ENCODE measurements at places on chromosomes 5 and 9.

DNA sequence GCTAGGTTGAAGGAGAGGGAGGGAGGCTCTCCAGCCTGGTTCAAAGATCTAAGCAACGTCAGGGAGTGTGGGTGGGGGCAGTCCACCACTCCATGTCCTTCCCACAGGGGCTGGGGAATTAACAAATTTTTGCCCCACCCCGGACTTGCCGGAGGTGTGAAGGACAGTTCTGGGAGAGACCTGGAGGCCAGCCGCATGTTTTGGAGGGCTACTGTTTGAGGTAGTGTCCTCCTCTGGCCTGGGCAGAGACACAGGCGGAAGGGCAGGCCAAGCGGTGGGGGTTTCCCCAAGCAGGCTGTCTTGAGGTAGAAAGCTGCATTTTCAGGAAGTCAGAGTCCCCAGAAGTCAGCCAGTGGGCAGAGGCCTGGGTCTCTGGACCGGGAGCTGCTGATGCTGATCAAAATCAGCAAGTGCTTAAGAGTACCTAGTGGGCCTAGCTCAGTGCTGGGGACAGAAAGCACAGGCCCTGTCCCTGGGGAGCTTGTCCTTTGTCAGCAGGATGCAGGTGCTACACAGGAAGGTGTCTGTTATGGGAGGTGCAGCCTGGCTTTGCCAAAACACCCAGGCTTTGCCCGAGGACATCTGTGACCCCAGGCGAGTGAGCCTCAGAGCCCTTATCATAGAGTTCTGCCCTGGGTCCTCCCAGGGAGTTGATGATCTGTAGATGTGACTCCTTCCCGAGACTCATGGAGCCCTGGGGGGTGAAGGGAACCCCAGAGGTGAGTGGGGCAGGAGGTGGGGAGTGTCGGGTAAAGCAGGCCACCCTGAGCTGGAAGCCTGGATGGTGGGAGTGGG is 18.5 kb downstream of the JADE2 start:
- DNase-seq: no peak

DNA sequence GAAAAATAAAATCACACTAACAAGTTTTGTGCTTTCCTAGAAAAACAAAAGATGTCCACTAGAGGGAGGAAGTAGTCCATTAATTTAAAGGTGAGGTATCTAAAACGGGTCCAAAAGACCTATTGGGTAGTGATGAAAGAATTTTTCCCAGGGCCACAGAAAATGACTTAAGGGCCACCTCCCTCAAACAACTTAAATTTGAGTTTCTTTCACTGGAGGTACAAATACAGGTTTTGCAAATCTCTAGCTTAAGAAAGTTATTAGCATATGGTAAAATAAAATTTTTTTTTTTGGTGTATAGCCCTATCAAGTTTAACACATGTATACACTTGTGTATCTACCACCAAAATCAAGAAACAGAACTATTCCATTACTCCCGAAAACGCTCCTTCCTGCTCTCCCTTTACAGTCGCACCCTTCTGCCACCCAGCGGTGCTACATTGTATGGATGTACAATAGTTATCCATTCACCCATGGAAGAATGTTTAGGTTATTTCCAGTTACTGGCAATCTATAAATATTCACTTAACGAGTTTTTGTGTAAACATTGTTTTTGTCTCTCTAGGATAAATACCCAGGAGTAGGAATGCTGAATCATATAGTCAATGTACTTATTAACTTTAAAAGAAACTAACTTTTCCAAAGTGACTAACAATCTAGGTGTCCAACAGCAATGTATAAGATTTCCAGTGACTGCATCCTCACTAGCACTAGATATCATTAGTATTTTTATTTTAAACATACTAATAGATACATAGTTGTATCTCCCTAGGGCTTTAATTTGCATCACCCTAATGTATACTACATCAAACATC is 21.9 kb downstream of the DEPDC1B start:
- no peak for DNase-seq

DNA sequence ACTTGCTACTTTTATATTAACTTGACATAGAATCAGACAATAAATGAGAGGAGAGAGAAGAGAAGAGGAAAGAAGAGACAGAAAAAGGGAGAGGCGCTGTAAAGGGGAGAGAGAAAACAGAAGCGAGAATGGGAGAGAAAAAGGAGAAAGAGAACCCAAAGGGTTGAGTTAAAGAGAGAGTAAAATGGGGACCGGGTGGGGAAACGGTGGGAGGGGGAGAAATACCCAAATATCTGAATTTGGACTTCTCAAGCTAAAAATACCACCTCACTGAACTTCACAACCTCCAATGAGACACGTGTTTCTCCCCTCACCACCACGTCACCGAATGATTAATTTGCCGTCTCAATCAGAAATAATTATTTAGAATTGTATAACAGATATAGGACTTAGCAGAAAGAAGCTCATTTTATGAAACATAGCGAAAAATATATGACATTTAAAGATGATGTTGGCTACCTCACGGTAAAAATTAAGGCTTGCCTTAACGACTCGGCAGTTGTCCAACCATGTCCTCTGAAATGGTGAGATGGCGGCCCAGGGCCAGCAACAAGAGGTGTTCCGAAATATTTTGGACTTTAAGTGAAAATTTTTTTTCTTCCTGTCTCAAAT is 204.1 kb downstream of the MEF2C start:
- DNase-seq: no peak

DNA sequence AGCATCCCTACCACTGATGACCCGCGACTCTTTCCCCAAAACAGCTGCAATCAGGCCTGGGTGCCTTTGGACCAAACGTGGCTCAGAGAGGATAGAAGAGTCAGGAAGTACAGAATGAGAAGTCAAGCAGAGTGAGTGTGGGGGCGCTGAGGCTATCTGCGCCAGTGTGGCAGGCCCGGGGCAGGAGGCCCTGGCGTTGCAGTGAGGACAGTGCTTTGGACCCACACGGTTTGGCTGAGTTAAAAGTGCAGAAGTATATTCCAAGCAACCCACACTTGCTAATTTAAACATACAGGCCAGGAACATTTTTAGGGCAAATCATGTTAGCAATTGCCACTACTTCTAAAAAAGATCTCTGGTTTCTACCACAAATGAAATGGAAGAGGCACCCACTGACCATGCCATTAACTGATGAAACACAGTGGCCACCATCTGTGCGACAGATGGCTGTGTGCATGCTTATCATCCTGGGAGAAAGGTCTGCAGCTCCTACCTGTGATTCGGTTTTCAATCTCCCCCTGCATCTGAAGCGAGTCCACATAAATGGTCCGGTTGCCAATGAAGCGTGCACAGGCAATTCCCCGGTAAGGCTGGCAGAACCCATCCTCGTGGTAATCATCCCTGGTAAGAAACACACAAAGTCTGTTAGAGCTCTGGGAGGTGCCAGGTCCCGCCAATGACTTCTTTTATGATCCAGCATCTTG is 213.0 kb downstream of the ROR2 start:
- DNase-seq: no peak

GRCh38 chr5:109566361-109566760 is 123.4 kb upstream of the MAN2A1 start:
- no peak for DNase-seq

GRCh38 chr5:90802474-90803317 is 244.1 kb downstream of the ADGRV1 start:
- DNase-seq: no peak

DNA sequence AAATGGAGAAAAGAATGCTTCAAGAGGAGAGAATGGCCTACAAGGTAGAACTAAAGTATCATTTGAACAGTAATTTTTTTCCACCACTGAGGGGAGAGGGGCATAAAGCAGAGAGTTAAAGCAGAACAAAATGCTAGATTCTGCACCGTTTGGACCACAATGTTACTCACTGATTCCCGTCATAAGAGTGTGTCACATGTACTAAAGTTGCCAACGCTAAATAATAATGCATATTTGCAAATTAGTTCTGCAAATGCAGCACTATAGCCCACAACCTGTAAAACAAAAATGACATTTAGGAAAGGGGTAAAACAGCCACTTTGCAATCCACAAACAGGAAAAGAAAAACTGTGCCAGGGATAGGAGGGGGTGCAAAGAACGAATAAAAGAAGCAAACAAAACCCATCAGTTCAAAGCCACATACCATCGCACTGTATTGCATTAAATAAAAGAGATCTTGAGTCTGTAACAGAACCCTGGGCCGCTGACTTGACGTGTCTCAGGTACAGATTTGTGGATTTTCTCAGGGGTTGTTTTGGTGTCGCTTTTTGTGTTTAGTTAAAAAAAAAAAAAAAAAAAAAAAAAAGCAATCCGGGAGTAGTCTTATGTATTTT is 7.7 kb upstream of the NFIB start:
- DNase-seq: no peak

- DNase-seq: no peak
Measured at GRCh38 chr5:96426831-96427230, 6.2 kb downstream of the PCSK1 start.

GRCh38 chr5:14443671-14444093 is 137.9 kb upstream of the OTULINL start:
- no peak for DNase-seq

GRCh38 chr5:100790170-100790665 is 112.9 kb downstream of the ST8SIA4 start:
- no peak for DNase-seq

DNA sequence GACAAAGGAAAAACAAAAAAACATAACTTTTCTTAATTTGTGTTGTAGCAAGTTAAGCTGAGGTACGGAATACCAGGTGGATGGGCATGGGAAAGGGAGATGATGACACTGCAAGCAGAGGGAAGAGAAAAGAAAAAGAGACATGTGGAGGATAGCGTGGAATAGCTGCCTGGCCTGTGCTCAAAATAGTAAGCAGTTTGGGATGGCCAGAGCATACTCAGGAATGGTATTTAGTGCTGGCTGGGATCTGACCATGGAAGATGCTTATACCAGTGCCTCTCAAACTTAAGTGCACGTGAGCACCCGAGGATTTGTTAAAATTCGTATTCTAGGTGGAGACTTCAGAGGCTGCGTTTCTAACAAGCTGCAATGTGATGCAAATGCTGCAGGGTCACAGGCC is 41.3 kb downstream of the LNPEP start:
- DNase-seq: no peak

DNA sequence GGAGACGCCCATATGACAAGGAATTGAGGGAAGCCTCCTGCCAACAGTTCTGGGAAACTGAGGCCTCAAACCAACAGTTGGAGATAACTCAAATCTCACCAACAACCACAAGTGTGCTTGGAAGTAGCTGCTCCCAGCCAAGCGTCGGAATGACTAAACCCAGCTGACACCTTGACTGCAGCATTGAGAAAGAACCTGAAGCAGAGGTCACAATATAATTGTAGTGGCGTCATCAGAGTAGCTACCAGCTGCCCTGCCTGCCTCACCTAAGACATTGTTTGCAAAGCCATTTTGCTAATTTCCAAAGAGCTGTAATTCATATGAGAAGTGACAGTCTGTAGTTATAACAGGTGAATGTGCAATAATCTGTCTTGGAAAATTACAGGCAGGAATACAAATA is 40.8 kb upstream of the ANKRD31 start:
- DNase-seq: no peak

DNA sequence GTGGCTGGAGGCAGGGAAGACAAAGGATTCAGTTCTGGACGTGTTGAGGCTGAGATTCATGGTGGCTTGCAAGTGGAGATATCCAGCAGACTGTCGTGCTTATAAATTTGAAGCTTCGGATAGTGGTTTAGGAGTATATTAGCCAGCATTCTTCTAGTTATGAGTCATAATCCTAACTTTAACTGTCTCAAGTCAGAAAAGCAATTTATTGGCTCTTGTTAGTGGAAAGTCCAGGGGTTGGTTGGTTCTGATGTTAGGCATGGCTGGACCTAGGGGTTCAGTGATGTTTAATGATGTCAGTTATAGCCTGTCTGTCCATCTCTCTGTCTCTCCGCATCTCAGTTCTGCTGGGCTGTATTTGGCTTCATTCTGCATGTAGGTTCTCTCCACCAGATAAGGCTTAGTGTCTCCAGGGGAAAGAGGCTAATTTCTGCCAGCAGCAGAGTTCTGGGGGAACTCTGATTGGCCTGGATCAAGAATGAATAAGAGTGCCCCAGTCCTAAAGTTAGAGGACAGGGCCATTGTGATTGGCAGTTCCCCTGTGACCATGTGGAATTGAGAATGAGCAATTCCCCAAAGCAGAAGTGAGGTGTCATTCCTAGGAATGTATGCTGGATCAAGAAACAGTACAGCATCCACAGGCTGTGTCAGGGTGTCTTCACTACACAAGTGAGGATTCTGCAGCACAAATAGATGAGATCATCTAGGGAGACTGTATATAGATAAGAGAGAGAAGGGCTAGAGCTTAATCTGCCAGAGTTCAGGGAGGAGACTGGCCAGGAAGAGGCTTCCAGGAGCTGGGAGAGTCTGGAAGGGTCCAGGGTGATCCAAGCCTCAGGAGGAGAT is 72.9 kb upstream of the SHB start:
- no peak for DNase-seq

GRCh38 chr9:90991953-90992352 is 190.3 kb downstream of the SYK start:
- no peak for DNase-seq

DNA sequence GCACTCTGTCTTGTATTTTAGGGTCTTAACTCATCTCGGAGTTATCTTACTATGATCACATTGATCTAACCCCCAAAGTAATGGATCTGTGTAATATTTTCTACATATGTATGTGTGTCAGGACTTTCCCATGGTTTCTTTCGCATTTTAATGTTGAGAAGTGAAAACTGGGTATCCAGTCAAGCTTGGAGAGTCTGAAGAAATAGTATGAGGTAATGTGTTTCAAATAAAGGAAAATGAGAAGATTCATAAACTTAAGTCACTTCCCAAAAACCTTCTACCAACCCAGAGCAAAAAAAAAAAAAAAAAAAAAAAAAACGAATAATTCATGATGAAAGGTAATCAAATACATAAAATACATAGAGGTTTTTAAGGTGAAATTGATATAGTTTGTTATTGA is 187.8 kb upstream of the VCAN start:
- DNase-seq: no peak

GRCh38 chr5:126830061-126830460 is 53.1 kb downstream of the LMNB1 start:
- no peak for DNase-seq

- no peak for DNase-seq
Measured at GRCh38 chr9:69090140-69090750, 54.7 kb downstream of the FXN start.

DNA sequence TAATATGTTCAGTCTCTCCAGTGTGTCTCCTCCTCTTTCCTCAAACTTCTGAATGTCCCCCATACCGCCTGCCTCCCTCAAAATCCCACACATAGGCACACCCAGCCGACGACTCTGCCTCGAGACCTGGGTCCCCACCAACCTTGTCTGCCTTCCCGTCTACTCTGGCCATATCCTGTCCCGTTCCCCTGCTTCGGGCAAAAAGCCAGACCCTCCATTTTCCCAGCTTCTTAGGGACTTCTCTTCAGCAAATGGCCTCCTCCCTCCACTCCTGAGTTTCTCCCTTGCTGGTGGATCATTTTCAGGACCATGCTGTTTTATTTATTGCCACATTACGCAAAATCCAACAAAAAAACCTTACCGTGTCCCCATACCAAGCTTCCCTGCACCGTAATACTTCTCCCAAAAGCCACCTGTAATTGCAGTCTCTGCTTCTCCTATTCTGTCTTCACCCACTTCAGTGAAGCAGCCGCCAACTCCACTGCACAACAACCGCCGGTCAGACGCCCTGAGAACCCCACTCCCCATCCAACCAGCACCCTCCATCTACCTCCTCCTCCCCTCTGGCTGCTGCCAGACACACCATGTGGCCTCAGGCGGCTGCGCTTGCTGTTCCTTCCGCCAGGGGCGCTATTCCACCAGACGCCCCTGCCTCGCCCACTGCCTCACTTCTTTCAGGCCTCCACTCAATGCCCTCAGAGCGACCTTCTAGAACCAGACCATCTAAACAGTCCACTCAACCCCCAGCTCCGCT is 117.0 kb downstream of the TRPM6 start:
- no peak for DNase-seq

- no peak for DNase-seq
Measured at GRCh38 chr5:53426878-53427277, 53.6 kb upstream of the FST start.

GRCh38 chr9:117672369-117672768 is 31.8 kb upstream of the TLR4 start:
- no peak for DNase-seq
